Muscle of leg (tissue), 16 donors: ENCODE measurements at places on chromosomes 6 and 20. TPM values are rescaled to one million over a fixed set of nuclear protein-coding genes. Genes with fewer than 3 reads are reported as not detected.

PROKR2 gene
- not detected for total RNA-seq

ZNF341 gene
- total RNA-seq, result 1.3 TPM

KCNB1 gene
- 2.7 TPM for total RNA-seq

EFCAB8 gene
- total RNA-seq, result 0.22 TPM

ZNF391 gene
- total RNA-seq, result 3.0 TPM

SNRPB2 gene
- 74.3 TPM for total RNA-seq

DCDC2 gene
- 0.04 TPM for total RNA-seq

RBM24 gene
- 157 TPM for total RNA-seq

KIF25 gene
- total RNA-seq, result 1.8 TPM

IRF4 gene
- 1.8 TPM for total RNA-seq

BANF2 gene
- total RNA-seq, result not detected

SPINT4 gene
- total RNA-seq, result not detected

CST5 gene
- not detected for total RNA-seq

PAX1 gene
- total RNA-seq, result 0.58 TPM

CCN6 gene
- 0.09 TPM for total RNA-seq

TTPAL gene
- total RNA-seq, result 3.3 TPM

SUMO4 gene
- 2.2 TPM for total RNA-seq

CEBPB gene
- 7.3 TPM for total RNA-seq

ADGRB3 gene
- 1.5 TPM for total RNA-seq

VIP gene
- total RNA-seq, result 1.2 TPM

ARFGEF3 gene
- total RNA-seq, result 1.1 TPM

BRPF3 gene
- 10.1 TPM for total RNA-seq

TDRD6 gene
- total RNA-seq, result 0.22 TPM

MATN4 gene
- total RNA-seq, result 0.58 TPM

TMEM217 gene
- total RNA-seq, result 0.49 TPM

RAET1G gene
- total RNA-seq, result 0.09 TPM

HS3ST5 gene
- 0.58 TPM for total RNA-seq

RUNX2 gene
- 0.49 TPM for total RNA-seq

HSPA12B gene
- 18.3 TPM for total RNA-seq

C4B gene
- total RNA-seq, result 15.6 TPM

XKR7 gene
- total RNA-seq, result 0.04 TPM

PPIL6 gene
- total RNA-seq, result 5.9 TPM

BMP5 gene
- 17.6 TPM for total RNA-seq

SCRT2 gene
- total RNA-seq, result not detected

SERPINB1 gene
- 8.9 TPM for total RNA-seq

DYNLT2 gene
- 3.1 TPM for total RNA-seq

ZFAND3 gene
- total RNA-seq, result 13.8 TPM

IPCEF1 gene
- 1.4 TPM for total RNA-seq

ADNP gene
- 37.9 TPM for total RNA-seq
